ENCODE measurements at places on chromosomes 3 and 15.

DNA sequence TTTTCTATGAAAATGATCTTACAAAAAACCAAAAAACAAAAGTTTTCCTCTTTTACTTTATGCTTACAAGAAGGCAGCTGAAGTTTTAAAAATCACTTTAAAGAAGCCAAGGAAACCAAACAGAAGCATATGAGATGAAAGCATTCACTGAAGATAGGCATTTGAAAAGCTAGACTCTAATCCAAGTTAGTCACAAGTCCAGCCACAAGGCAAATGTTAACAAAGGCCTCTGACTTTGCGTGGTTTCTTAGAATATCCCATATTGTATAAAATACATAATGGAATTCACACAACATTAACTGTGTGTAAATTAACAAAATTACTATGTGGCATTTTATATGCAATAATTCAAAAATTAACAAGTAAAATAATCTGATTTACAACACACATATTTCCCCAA is 17.7 kb downstream of the MRPL3 start:
- no peak for DNase-seq

- DNase-seq = no peak
Observed at GRCh38 chr3:1439395-1439794, 346.6 kb downstream of the CNTN6 start.

GRCh38 chr3:59771768-59772181 is 722.0 kb upstream of the CFAP20DC start:
- no peak for DNase-seq

DNA sequence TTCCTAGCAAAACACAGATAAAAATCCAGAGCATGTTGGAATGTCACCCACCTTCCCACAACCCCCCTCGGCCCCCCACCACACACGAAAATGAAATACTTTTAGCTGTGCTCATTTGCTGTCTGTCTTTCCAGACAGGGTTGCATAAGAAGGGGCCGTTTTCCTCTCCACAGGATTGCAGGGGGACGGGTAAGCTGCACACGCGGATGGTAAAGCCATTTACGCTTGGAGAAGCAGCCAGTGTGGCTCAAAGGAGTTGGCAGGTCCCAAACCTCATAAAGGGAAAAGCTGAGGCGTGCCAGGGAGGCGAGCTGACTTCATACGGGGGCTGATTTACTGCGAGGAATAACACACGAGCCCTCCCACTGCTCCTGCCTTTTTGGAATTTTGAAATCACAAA is 47.4 kb upstream of the ITGA11 start:
- DNase-seq = no peak

GRCh38 chr3:98826126-98826525 is 63.0 kb downstream of the ST3GAL6 start:
- no peak for DNase-seq

- DNase-seq = no peak
Observed at GRCh38 chr3:8741581-8742261, 8.1 kb downstream of the CAV3 start.

DNA sequence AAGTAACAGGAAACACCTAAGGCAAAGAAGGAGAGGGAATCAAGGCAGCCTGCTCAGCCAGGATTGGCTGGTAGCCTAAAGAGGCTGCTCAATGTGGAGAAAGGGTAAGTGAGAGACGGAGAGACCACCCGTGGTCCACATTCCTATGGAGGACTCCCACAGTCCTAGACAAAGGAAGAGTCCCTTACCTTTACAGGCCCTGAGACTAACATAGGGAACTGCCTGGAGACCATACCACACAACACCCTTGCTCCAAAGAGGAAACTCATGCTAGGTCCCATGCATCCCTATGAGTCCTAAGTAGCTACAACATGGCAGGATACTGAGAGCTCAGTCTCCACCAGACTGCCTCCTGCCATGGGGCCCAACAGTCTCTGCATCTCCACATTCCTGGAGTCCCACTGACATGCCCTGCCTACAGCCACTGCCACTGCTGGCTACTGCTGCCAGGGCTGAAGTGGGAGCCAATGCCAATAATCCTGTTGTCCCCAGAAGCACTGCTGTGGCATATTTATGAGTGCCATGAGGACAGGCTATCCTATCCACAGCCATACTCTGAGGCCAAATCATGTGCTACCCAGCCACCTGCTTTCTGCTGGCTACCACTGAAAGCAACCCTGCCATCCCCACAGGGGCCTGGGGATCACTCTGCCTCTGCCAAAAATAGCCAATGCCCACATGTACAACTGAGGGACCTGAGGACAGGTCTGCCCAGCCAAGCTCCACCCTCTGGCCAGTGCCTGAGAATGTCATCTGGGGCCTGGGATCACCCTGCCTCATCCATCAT is 45.0 kb downstream of the COPS2 start:
- no peak for DNase-seq

- no peak for DNase-seq
Observed at GRCh38 chr3:148089171-148089570, 608.5 kb upstream of the AGTR1 start.

DNA sequence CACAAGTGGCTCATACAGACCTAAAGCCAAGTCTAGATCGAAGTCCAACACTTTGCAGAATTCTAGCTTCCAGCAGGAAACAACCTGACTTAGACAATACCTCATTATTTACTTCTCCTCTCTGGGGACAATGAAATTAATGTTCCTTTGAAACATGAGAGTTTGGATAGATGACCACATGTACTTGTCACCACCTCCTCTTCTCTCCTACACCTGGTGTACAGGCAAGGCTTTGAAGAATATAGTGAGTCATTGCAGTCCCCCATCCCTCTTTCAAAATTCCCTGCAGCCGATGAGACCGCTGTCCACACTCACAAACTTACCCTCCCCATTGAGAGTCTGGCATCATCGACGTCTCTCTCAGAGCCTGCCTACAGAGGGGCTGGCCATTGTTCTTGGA is 189.0 kb upstream of the HES1 start:
- DNase-seq = peak; percentile 93

- DNase-seq = peak; percentile 68
Observed at GRCh38 chr15:28017423-28017924, 81.6 kb downstream of the OCA2 start.

- no peak for DNase-seq
Observed at GRCh38 chr3:70120357-70120966, 120.9 kb downstream of the SAMMSON start.

- DNase-seq = no peak
Observed at GRCh38 chr15:44215594-44215993, 20.5 kb upstream of the FRMD5 start.

- no peak for DNase-seq
Observed at GRCh38 chr15:60933900-60934885, 294.9 kb downstream of the RORA start.

DNA sequence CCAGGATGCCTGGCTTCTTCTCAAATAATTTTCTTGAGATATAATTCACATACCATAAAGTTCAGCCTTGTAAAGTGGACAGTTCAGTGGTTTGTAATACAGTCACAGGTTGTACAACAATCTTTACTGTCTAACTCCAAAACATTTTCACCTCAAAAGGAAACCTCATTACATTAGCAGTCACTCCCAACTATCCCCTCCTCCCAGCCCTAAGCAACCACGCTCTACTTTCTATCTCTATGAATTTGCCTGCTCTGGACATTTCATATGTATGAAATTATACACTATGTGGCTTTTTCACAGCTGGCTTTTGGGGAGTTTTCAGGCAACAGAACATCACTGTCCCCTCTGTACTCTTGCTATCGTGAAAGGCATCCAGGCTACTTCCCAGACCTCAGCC is 17.5 kb downstream of the TGM5 start:
- DNase-seq = no peak

DNA sequence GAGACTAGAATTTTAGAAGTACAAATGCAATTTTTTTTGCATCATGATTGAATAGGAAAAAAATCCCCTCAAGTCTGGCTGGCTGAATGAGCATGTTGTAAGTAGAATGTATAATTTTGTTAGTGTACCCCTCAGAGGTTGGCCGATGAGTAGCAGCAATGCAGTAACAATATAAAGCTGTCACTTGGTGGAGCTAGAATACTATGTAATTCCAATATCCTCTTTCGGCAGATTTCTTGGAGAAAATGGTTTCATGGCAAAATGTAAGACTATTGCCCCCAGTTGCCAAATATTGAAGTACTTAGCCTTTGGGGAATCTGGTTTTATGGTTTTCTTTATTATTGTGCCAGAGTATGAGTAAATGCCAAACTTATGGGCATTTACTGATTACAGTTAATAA is 39.8 kb upstream of the SGO1 start:
- DNase-seq = no peak

- DNase-seq = no peak
Observed at GRCh38 chr3:173275740-173276139, 121.8 kb upstream of the NLGN1 start.

- no peak for DNase-seq
Observed at GRCh38 chr15:51760805-51761204, 9.4 kb downstream of the TMOD2 start.

GRCh38 chr3:51436998-51437639 is 46.0 kb downstream of the RBM15B start:
- no peak for DNase-seq

- no peak for DNase-seq
Observed at GRCh38 chr15:30650012-30650929, 24.3 kb downstream of the ARHGAP11B start.

GRCh38 chr15:62835351-62835750 is 207.2 kb upstream of the TPM1 start:
- DNase-seq = no peak

DNA sequence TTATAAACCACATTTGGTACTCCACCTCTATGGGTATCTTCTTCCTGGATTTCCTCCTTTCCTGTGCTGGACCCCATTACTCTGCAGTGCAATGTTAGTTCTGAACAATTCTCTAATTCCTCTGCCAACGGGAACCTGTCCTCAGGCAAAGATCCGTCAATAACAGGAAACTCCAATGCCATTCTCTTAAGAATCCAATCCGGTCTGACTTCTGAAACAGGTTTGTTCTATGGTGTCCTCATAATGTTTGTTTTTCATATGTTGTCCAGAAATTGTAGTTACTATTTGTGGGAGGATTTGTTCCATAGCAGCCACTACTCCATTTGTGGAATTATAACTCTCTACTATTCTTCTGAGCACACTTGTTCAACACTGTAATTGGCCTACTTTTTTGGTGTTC is 112.7 kb downstream of the TBL1XR1 start:
- DNase-seq = no peak

- no peak for DNase-seq
Observed at GRCh38 chr3:115862849-115863248, 239.5 kb downstream of the GAP43 start.

- DNase-seq = no peak
Observed at GRCh38 chr3:194756791-194757325, 71.2 kb downstream of the FAM43A start.

- no peak for DNase-seq
Observed at GRCh38 chr3:164459521-164460151, 618.7 kb downstream of the SI start.

GRCh38 chr15:70478251-70478990 is 284.9 kb downstream of the UACA start:
- DNase-seq = no peak

DNA sequence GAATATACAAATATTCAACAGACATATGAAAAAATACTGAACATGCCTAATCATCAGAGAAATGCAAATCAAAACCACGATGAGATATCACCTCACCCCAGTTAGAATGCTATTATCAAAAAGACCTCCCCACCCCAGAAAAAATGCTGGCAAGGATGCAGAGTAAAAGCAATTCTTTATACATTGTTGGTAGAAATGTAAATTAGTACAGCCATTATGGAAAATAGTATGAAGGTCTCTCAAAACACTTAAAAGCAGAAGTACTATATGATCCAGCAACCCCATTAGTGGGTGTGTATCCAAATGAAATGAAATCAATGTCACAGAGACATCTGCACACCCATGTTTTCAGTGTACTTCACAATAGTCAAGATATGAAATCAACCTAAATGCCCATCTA is 308.7 kb downstream of the CHST2 start:
- DNase-seq = no peak

DNA sequence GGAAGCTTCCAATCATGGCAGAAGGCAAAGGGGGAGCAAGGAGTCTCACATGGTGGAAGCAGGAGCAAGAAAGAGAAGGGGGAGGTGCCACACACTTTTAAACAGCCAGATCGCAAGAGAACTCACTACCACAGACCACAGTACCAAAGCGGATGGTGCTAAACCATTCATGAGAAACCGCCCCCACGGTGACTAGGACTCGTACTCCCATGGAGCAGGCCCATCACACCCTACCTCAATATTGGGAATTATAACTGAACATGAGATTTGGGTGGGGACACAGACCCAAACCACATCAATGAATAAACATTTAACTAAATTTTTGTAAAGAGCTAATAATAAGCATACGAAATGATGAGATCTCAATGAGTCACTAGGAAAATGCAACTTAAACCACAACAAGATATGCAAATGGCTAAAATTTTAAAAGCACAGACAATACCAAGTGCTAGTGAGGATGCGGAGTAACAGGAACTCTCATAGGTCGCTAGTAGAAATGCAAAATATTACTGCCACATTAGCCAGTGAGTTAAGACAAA is 10.0 kb downstream of the MRPS25 start:
- no peak for DNase-seq

GRCh38 chr3:16885593-16886302 is 993 bp downstream of the PLCL2 start:
- DNase-seq = no peak

- no peak for DNase-seq
Observed at GRCh38 chr15:44726136-44726535, 10.2 kb upstream of the TRIM69 start.

DNA sequence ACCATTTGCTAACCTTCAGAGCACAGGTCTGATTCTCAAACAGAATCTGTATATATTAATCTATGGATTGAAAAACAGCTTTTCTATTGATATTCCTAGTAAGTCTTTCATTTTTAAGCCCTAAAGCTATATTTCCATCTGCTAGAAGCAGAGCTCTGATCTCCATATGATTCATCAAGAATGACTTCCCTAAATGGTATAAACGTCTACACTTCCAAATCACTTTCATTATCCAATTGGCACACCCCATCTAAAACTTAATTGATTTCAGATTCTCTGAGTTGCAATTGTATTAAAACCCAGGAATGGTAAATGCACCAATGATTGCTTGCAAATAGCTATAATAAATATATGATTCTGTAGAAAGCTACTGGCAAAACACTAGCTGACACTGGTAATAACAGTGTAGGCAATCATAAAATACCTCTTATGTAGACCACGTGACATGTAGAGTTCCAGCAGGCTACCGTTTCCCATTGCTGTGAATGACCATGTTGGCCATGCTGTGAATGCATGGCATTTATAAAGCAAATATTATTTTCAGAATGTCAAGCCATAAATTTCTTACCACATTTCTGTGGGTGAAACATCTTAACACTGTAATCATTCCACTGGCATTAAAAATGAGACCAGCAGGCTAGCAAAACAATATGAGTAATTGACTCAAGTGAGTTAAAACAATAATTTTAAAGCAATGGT is 226.0 kb downstream of the ZMAT3 start:
- DNase-seq = no peak

- DNase-seq = no peak
Observed at GRCh38 chr3:197149-197827, 725 bp downstream of the CHL1 start.

All from NCI-H510A (cell line).